ENCODE measurements at places on chromosomes 6 and 20.

- DNase-seq, result no peak
Observed at GRCh38 chr6:106966229-106966628, 8.3 kb downstream of the CD24 start.

DNA sequence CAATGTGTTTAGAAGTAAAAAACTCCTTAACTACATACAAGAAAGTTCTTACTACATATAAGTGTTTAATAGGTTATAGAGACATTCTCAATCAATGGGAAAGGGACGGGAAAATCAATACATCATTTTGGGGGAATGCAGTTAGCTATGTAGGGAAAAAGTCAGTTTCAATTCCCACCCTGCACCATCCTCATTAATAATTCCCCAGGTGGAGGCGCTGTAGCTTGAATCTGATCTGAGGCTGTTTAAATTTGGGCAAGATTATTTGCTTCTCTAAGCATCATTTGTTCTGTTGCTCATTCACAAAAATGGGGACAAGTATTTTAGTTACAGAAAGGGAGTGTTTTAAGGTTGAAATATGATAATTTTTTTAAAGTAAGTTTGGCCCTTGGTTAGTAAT lies 19.1 kb downstream of the OLIG3 start:
- no peak for DNase-seq

DNA sequence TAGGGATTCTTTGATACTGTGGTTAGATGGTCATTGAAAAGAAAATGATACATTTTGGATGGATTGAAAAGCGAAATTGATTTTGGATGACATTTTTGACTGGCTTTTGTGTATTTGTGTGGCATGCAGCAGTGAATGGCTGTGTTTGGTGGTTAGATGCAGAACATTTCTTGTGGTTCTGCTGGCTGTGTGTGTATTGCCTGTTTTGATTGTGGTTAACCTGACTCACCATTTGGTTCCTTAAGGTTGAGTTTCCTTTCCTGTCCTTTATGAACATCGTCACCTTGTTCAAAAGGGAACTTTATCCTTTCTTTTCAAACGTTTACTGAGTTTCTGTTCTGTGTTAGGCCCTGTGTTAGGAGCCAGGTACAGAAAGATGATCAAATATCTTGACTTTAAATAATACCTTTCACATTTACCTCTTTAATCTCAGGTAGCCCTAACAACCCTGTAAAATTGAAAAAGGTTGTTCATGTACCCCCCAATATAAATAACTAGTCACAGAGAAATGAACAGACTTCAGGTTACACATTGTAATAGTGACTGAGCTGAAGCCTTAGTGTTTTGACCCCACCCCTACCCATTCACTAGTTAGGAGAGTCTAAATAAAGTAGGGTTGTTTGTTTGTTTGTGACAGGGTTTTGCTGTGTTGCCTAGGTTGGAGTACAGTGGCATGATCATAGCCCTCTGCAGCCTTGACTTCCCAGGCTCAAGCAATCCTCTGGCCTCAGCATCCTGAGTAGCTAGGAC lies 23.8 kb downstream of the ANKS1A start:
- no peak for DNase-seq

- no peak for DNase-seq
Observed at GRCh38 chr20:17189976-17190695, 36.7 kb upstream of the PCSK2 start.

GRCh38 chr20:24773168-24773567 lies 175.9 kb upstream of the CST7 start:
- no peak for DNase-seq

DNA sequence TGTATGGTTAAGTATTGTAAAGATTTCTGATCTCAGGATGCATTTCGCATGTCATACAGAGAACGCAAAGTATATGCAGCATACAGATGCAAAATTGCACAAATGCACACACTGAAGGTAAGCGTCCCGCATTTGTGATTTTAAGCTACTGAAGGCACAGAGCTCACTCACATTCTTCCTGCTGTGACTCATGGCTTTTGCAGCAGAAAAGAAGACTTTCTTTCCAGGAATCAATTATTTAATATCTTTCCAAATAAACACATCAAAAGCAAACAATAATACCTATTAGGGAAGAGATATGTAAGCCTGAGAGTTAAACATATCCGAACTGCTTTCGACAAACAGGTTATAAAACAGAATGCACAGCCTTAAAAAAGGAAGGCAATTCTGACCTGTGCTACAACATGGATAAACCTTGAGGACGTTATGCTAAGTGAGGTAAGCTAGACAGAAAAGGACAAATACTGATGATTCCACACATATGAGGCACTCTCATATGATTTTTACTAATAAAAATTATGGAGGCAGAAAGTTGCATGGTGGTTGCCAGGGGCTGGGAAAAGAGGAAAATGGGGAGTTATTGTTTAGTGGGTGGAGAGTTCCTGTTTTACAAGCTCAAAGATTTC lies 109.0 kb downstream of the TFAP2A start:
- DNase-seq, result no peak
